ENCODE measurements at places on chromosomes 6 and 20.

- DNase-seq = no peak
Observed at GRCh38 chr20:54014293-54014926, 56.0 kb downstream of the BCAS1 start.

DNA sequence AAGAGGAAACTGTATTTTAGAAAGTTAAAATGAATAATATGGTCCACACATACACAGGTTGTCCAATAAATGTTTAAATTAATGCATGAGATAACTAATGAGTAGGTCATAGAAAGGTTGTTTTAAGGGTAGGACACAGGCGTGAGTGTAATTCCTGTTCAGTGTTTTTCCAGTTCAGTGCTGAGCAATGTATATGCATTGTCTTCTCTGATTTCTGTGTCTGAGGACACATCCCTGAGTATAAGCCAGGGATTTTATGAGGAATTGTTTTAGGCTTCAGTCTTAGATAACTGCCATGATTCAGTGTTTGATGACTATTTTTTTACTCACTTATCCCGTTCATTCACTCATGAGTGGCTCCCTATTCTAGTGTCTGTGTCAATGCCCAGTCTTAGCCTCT lies 298.5 kb upstream of the TBX18 start:
- DNase-seq = no peak

- peak; percentile 14 for DNase-seq
Observed at GRCh38 chr6:35583893-35584688, 71.4 kb upstream of the TULP1 start.

- no peak for DNase-seq
Observed at GRCh38 chr6:15313367-15313766, 67.5 kb downstream of the JARID2 start.

DNA sequence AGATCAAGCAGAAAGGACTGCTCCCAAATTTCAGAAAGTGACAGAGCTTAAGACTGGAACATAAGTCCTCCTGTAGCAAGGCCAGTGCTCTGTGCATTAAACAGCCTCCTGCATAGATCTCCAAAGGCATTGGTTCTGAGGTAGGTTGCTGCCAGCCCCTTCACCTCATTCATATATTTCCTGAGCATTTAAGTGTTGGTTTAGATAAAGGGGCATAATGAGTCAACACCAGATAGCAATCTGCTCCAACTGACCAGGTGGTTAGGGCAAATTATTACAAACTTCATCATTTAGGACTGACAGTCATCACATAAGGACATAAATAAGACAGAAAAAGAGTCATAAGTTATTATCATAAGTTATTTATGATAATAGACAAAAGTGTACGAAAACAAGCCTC lies 10.7 kb downstream of the PTPRK start:
- no peak for DNase-seq

- no peak for DNase-seq
Observed at GRCh38 chr6:54053881-54054391, 57.3 kb upstream of the MLIP start.

- DNase-seq = no peak
Observed at GRCh38 chr6:75337835-75338580, 53.4 kb upstream of the TMEM30A start.

- DNase-seq = no peak
Observed at GRCh38 chr6:138987080-138987642, 892 bp downstream of the REPS1 start.

DNA sequence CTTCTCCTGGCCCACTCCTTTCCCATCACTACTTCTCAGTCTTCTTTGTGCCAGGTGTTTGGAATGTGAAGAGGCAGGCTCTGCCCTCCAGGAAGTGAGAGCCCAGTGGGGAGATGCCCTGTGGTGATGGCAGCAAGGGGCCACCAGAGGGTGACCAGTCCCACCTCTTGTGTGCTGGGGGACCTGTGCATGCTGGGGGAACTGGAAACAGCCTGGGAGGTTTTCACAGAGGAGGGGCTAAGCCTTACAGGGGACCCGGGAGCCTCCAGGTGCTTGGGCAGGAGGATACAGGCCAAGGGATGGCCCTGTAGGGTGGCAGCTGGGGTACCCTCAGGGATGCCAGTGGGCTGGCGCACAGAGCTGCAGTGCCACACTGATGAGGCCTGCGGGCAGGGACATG lies 72.3 kb downstream of the RAMACL start:
- DNase-seq = no peak

GRCh38 chr20:9574776-9575175 lies 60.4 kb downstream of the LAMP5 start:
- DNase-seq = no peak

All from activated naive CD4-positive, alpha-beta T cell (primary cell).